NCI-H526 treated with DMSO at 0.1 percent for 48 hours (cell line): ENCODE measurements at places on chromosomes 1 and 21.

DNA sequence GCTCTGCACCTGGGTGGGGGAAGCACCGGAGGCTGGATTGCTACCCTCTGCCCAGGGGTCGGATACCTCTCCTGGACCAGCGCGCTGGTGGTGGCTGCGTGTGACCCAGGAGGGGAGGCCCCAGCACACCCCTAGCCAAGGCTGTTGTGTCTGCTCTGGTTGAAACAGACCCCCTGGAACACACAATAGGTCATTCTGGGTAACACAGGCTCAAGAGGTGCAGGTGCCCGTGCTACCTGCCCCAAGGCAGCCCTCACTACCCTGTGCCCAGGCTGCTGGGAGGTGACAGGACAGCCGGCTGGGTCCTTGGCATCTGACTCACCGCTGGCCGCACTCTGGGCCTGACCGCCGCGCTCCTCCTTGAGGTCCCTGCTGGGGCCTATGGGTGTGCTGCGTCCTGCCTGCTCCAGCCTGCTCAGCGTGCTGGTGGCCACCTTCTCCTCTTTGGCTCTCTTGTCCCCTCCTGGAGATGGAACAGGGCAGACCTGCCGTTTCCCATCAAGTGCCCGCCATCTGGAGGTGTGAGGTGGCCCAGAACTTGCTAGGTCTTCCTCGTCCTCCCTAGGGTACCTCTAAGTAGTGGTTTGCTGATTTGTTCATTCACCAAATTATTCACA lies 30.0 kb downstream of the ZBTB17 start:
- no peak for DNase-seq

- DNase-seq = no peak
Measured at GRCh38 chr1:67184838-67185421, 18.7 kb downstream of the IL23R start.

- no peak for DNase-seq
Measured at GRCh38 chr1:244074559-244075171, 23.6 kb downstream of the ZBTB18 start.

- DNase-seq = no peak
Measured at GRCh38 chr1:33960188-33960895, 96.5 kb downstream of the HMGB4 start.

DNA sequence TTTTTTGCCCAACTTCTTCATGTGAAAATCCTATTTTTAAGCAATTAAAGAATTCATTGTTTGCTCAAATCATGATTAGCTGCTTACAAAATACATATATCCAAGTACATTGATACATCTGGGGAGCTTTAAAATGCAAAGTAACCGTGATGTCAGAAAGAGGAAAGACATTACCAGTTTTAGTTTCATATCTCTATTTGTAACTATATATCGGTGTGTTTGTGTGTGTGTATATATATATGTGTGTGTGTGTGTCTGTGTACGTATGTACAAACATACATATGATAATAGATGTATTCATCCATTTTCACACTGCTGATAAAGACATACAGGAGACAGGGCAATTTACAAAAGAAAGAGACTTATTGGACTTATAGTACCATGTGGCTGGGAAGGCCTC lies 310.1 kb downstream of the DPYD start:
- DNase-seq = no peak

DNA sequence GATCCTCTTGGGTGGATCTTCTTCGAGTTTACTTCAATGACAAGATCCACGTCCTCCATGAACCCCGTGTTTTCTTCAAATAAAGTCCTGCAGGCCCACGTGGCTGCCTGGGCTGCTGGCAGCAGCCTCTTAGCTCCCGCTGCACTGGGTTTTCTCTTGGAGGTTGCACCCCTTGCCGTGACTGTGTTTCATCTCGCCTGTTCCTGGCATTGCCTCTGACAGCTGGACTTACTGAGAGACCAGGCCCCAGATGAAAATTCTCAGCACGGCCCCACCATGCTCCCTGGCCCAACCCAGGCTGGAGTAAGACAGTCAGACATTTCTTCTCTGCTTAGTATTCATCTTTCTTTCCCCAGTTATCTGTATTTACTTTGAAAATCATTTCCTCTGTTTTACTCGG lies 274.8 kb upstream of the RUNX1 start:
- no peak for DNase-seq
